ENCODE measurements at places on chromosomes 4 and X. TPM values are rescaled to one million over a fixed set of nuclear protein-coding genes. Genes with fewer than 3 reads are reported as not detected.
A peak's percentile ranks its signal among the peaks of the same experiment; 100 is the strongest.

- no peaks in the 10 kb centered on the region for H3K27me3 ChIP-seq
- no peak overlapping the region for H3K4me3 ChIP-seq
- H3K36me3 ChIP-seq: no peaks in the 10 kb centered on the region
- no peak overlapping the region for H3K27ac ChIP-seq
- H3K4me1 ChIP-seq: no peaks in the 10 kb centered on the region
Observed at GRCh38 chrX:118114971-118115370, 1.6 kb downstream of the KLHL13 start.

Gene CFAP99
- polyA plus RNA-seq: not detected

Gene XK
- 1.0 TPM for polyA plus RNA-seq

GRCh38 chrX:102745857-102746584, 25.5 kb downstream of the GPRASP3 start:
- peak overlapping the region; percentile 49 for H3K4me3 ChIP-seq
- H3K36me3 ChIP-seq: no peaks in the 10 kb centered on the region
- DNase-seq: peak; percentile 83

Data from aorta (tissue), 5 donors.